ENCODE measurements at places on chromosomes 4 and X.
A peak's percentile ranks its signal among the peaks of the same experiment; 100 is the strongest.

- DNase-seq = no peak
These were observed 2.0 kb upstream of the CFAP97 start for GRCh38 chr4:185205697-185206342.

- DNase-seq = no peak
These were observed 13.3 kb upstream of the UBA6 start for GRCh38 chr4:67714248-67714583.

DNA sequence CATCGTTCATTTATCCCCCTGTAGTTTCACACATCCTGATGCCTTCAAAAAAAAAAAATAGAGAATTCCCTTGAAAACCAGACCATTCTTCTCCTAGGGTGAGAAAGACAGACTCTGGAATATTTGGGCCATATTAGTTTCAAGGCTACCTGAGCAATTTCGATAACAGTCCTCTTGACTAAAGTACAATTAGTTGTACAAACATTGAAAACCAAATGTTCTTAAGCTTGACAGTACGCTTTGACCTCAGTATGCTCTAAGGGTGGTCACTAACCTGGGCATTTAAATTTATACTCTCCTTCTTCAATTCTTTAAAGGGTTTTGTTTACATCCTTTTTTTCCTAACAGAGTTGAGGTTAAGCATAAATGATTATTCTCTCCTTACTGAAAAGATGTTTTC lies 364.6 kb upstream of the FTHL17 start:
- DNase-seq = no peak

DNA sequence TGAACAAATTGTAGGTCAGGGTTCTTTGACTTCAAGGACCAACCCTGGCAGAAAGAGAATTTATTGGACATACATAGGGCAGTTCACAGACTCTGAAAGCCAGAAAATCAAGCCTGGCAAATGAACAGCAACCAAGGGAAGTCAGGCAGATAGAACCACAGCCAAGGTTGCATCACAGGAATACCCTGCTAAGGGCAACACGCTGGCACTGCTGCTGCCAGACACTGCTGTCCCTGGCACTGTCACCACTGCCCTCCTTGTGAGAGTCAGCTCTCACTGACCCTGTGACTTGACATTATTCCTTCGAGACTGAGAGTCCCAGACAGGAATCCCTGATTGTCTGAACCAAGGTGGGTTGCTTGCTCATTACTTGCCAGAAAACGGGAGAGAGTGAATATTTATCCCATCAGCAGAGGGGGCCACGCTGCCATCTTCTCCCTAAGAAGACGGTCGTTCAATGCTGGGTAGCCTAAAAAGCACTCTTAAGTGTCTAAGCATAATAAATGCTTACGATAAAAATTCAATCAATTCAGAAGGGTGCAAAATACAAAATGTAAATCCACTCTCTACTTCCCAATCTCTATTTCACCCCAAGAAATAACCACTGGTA lies 23.2 kb upstream of the PTTG2 start:
- no peak for DNase-seq

DNA sequence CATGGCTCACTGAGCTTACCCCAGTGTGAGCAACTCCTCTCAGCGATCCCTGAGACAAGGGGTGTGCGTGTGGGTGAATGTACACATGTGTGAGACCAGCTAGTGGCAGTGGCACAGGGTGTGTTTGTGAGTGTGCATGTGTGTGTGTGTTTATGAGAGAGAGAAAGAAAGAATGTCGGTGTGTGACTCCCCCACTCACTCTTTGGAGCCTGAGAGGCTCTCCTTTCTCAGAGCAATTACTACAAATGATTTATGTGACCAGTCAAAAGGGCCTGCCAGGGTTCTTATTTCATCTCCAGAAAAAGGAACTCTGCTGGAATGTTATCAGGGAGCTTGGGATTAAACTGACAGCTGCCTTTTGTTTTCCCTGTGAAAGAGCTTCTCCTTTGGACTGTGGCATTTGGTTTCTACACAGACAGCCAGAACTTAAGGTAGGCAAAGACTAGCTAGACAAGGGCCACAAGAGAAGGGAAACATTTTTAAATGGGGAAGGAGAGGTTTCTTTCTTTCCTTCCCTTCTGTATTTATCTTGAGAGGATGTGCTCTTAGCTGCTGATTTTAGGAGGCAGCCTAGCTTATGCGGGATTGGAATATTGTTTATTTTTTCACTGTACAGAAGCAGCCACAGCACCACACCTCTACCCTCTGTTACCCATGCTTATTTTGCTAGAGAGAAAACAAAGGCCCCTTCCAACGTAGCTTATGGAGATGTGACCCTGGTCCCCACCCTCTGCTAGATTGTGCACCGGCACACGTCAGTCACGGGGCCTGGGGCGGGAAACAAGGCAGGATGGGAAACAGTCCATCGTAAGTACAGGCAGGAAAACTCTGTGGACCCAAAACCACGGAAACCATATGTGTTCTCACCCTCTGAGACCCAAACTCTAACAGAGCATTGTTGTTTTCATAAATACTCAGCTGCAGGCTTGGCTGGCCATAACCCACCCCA lies 143.5 kb downstream of the MGST2 start:
- DNase-seq = no peak

DNA sequence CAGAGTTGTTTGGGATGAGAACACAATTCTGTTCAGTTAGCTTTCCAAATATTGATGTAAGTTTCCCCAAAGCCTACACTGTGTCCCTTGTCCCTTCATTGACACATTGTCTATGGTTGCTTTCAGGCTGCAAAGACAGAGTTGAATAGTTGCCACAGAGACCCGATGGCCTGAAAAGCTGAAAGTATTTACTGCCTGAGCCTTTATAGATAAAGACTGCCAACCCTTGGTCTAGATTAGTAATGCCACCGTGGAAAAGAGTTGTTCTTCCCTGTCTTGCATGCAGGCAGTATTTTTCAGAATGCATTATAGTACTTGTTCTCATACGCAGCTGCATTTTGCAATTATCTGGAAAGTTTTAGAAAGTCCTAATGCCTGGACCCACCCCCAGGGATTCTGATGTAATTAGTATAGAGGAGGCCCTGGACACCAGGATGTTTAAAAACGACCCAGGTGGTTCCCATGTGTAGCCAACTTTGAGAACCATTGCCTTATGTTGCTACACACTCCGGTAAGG lies 180.8 kb downstream of the FRMPD4 start:
- DNase-seq = no peak

- no peak for DNase-seq
These were observed 23.2 kb downstream of the HDX start for GRCh38 chrX:84479086-84479485.

DNA sequence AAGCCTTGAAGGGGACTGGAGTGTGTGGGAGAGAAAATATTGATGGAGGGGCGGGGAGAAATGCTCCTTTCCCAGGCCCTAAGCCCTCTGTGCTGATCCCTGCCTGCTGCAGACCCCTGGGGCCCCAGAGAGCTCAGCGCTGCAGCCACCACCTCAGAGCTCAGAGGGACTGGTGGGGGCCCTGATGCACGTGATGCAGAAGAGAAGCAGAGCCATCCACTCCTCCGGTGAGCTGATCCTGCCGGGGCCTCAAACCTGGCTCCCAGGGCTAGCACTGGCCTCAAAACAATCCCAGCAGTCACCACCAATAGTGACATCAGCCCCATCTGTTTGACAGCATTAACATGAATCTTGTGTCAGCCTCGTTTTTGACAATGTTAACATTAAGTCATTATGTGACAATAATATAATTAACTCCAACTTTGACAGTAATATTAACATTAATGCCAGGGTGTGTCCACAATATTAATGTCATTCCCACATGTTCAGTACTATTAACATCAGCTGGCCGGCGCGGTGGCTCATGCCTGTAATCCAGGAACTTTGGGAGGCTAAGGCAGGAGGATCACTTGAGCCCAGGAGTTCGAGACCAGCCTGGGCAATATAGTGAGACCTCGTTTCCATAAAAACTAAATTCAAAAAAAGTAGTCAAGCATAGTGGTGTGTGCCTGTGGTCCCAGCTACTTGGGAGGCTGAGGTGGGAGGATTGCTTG lies 5.8 kb downstream of the WAS start:
- no peak for DNase-seq

GRCh38 chr4:11931266-11931820 lies 502.6 kb upstream of the HS3ST1 start:
- no peak for DNase-seq

GRCh38 chr4:73069338-73070073 lies at the start of gene COX18:
TSS of gene COX18 (minus strand) at chr4:73069716. CDS start at chr4:73069649, 67 bp downstream.
- DNase-seq = peak; percentile 97

DNA sequence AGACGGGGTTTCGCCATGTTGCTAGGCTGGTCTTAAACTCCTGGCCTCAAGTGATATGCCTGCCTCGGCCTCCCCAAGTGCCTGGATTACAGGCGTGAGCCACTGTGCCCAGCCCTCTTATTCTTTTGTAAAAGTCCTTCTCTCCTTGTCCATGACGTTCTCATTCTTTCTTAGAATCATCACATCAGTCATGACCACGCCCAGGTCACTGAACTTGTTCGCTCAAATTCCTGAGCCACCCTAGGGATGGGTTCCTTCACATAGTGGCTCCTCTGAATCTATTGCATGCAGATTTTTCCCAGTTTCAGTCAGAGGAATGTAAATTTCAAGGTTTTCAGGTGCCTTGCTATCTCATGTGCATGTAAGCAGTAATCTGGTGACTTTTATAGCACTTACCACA lies 15.7 kb downstream of the JADE1 start:
- DNase-seq = no peak

GRCh38 chr4:140359562-140360427 lies 13.7 kb upstream of the SCOC start:
- peak; percentile 22 for DNase-seq

- DNase-seq = no peak
These were observed 76.0 kb upstream of the TFDP3 start for GRCh38 chrX:133294126-133294525.

Data from hypothalamus (tissue), 51 donors.